ENCODE measurements at places on chromosomes 6 and 20.

DNA sequence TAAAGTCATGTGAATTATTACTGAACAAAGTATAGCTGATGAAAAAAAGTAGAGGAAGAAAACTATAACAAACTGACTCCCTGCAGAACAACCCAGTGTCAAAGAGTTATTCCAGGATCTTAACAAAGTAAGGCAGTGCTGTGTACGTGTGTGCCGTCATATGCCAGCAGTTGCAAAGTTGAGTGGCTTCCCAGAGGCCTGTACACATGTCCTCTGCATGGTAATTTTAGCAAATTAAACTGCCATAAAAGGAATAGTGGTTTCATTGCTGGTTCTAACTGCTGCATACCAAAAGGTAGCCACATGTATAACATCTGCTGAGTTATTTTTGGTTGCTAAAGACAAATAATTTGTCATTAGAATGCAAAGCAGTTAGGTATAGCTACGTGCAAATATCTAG is 44.8 kb downstream of the RIPOR2 start:
- DNase-seq: no peak

DNA sequence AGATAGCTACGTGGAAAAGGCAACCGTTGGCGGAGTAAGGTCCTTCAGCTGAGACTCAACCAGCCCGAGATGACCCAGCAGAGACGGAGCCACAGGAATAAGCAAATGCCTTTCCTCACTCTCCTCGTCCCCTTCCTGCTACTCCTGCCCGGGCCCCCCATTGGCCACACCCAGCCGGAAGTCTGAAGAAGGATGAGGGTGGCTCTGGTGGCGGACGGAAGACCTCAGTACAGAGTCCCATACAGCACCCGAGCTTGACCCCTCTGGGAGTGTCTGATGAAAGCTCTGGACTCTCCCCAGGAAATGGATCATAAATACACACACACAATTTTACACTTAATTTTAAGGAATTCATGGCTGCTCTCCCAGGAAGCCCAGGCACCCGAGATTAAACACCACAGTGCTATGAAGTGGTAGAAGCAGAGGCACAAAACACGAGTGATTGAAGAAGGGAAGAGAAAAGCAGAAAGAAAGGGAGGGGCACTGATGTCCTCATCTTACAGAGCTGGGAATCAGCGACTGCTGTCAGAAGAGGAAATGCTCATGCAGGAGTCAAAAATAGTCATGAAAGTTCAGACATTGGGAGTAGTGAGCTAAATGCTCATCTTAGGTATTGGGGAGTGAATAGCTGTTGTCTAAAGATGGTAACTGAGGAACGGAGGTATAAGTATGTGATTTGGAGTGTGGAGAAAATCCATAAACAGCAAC is 125.6 kb downstream of the BANF2 start:
- DNase-seq: no peak

GRCh38 chr20:50305636-50306477 is 115.2 kb downstream of the CEBPB start:
- no peak for DNase-seq

DNA sequence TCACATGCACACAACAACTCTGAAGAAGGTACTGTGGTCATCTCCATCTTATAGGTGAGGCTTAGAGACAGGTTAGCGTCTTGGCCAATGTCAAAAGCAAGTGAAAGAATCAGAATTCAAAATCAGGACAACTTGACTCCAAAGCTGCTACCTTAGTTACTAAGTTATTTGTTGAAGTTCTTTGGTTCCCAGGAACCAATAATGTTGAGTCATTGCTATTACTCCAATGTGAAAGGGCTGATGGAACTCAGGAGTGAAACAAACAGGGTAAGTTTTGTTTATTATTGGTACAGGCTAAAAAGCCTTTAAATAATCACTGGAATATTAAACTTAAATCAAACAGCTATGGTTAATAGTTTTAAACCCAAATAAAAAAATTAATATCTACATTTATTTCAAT is 111.1 kb downstream of the PDSS2 start:
- DNase-seq: no peak

- DNase-seq: no peak
Measured at GRCh38 chr20:17816804-17817587, 117.2 kb downstream of the BANF2 start.

DNA sequence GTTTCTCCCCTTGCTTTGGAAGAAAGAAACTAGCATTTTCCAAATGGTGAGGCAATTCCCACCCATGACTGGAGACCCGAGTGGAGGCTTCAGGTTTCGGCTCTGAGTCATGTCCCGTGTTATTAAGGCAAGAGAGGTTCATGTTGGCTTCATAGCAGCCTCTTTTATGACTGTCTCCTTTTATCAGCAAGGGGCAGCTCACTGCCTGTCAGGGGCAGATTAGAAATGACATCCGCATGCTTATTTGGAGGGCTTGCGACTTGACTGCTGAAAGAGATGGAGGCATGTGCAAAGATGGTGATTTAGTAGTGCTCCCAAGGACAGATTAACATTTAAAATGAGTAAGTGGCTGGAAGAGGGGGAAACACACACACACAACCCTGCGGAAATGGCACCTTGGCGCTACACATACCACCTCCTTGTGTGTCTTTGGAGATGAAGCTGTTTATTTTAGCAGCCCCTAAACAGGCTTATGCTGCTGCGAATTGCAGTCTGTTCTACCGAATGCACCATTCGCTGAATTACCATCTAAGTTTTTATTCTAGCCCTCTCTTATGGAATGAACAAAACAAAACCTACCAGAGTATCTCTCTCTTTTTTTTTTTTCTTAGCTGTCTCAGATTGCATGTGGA is 52.1 kb upstream of the VSTM2L start:
- DNase-seq: no peak

DNA sequence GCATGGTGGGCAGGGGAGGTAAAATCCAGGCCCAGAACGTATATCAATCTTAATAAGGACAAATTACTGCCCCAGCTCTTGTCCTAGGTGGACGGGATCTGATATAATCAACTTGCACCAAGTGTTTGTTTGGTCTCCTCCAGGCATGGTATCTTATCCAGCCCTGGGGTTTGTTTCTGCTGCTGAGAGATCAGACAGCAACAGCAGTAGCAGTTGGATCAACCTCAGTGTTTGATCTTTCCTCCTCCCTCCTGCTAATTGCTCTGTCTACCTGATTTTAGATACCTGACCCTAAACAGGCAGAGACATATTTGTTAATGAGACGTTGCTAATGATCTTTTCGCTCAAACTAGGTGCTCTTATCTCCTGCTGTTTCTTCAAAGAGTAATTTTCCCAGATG is 100.4 kb upstream of the BACH2 start:
- DNase-seq: no peak

GRCh38 chr20:41228858-41229257 is 88.7 kb downstream of the ZHX3 start:
- DNase-seq: no peak

- no peak for DNase-seq
Measured at GRCh38 chr20:59508729-59509128, 95.6 kb upstream of the PHACTR3 start.

DNA sequence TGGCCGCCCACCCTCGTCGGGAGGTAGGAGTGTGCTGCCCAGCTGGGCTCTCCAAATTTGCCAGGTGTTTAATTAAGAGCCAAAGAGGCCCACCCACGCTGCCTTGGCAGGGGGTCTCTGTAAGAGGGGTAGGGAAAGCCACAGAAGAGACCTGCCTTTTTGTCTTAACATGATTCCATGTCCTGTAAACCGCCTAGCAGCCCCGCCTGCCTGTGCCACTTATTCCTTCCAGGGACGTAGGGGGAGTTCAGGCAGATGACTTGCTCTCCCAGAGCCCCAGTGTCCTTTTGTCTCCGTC is 2.1 kb downstream of the FAM210B start:
- no peak for DNase-seq

- DNase-seq: no peak
Measured at GRCh38 chr6:3746119-3746691, 5.3 kb downstream of the PXDC1 start.

DNA sequence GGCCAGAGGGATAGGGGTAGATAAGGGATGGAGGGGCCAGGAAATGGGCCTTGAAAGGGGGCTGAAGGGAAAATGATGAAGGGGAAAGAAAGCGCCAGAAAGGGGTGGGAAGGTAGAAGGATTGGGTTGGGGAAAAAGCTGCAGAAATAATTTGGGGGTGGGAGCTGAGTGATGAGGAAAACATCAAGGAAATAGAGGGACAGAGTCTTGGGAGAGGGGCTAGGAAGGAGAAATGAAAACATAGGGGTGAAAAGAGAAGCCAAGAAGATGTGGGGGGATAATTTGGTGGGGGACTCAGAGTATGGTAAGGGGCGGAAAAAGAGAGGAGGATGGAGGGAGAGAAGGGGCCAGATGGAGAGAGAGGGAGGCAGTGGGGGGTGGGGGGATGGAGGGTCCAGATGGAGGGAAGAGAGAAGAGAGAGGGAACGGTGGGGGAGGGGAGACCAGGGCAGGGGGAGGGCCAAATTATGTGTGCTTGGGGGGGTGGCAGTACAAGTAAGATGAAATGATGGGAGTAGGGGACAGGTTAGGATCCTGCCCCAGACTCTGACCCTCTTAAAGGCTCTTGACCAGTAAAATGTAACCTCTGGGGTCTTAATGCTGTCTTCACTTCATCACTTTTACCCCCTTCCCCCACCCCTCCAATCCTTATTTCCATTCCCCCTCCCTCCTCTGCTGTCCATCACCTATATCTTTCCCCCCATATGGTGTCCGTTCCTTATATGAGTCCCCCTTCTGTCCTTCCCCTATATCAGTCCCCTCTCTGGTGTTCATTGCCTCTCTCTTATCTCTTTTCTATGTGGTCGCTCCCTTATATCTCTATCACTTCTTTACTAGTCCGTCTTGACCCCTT is 852 bp downstream of the SYNGAP1 start:
- DNase-seq: no peak
